ENCODE measurements at places on chromosomes 3 and 15. TPM values are rescaled to one million over a fixed set of nuclear protein-coding genes. Genes with fewer than 3 reads are reported as not detected.
A peak's percentile ranks its signal among the peaks of the same experiment; 100 is the strongest.

Gene SST
- 317 TPM for polyA plus RNA-seq

Gene LRRK1
- polyA plus RNA-seq: 5.0 TPM

GRCh38 chr3:109442531-109442930, 105.2 kb upstream of the DPPA4 start:
- no peaks in the 10 kb centered on the region for H3K4me1 ChIP-seq
- H3K27ac ChIP-seq: no peak overlapping the region
- no peak for DNase-seq
- no peaks in the 10 kb centered on the region for H3K36me3 ChIP-seq
- H3K27me3 ChIP-seq: no peaks in the 10 kb centered on the region

Gene SAMMSON
- polyA plus RNA-seq: not detected

DNA sequence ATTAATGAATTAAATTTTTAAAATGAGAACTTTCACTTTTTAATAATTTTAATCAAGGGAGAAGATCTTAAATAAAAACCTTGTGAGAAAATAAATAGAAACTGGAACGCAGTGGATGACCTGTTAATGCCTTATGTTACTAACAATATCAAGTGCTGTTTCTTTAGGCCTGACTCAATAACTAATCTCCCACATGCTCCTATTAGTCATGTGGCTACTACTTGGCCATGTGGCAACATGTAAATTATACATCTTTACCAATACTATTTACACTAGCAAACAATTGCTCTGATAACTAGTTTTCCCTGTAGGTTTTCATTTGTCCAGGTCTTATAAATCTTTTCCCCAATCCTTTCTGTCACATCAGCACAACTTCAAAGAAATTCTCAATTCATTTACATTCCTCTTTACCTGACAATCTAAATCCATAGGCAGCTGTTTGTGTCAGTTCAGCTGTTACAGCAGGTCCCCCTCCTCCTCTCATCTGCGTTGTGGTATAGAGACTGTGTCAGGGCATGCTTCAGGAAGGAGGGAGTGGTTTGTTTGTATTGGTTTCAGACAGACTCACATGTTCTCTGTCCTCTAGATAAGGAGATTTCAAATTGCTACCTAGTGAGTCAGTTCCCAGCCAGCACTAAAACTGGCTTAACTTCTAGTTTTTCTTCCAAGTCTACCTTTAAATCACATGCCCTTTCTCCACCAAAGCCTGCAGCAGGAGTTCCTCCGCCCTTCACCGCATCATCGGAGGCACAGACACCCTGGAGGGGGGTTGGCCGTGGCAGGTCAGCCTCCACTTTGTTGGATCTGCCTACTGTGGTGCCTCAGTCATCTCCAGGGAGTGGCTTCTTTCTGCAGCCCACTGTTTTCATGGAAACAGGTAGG, 11.3 kb upstream of the C3orf52 start:
- H3K27me3 ChIP-seq: no peaks in the 10 kb centered on the region
- no peak overlapping the region for H3K4me3 ChIP-seq
- H3K36me3 ChIP-seq: no peaks in the 10 kb centered on the region
- H3K4me1 ChIP-seq: no peaks in the 10 kb centered on the region

GRCh38 chr3:41674449-41674848, 287.5 kb downstream of the ULK4 start:
- no peak overlapping the region for H3K4me3 ChIP-seq
- H3K4me1 ChIP-seq: no peaks in the 10 kb centered on the region
- DNase-seq: no peak
- no peak overlapping the region for H3K27ac ChIP-seq

DNA sequence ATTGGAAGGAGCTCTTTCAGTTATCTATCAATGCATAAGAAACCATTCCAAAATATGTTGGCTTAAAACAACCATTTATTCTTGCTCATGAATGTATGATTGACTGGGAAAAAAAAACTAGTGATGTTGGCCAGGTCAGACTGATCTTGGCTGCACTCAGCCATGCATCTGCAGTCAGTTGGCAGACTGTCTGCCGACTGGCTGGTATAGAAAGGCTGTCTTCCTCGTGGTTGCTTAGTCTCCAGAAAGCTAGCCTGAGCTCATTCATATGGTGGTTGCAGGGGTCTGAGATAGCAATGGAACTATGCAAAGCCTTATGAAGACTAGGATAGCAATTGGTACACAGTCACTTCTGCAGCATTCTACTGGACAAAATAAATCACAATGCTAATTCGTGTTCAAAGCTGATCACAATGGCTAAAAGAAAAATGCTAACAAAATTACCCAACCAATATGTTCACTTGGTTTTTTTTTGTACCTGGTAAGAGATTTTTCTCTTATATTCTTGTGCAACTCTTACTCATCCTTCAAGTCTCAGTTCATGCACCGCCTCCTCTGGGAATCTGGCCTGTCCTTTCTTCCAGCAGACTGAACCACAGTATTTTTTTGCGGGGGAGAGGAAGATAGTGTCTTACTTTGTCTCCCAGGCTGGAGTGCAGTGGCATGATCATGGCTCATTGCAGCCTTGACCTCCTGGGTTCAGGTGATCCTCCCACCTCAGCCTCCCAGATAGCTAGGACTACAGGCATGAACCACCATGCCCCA, 126.8 kb downstream of the KCNAB1 start:
- H3K36me3 ChIP-seq: no peaks in the 10 kb centered on the region
- no peaks in the 10 kb centered on the region for H3K4me1 ChIP-seq
- H3K27me3 ChIP-seq: no peaks in the 10 kb centered on the region
- H3K27ac ChIP-seq: no peak overlapping the region
- no peak overlapping the region for H3K4me3 ChIP-seq

- H3K4me3 ChIP-seq: no peak overlapping the region
- no peaks in the 10 kb centered on the region for H3K36me3 ChIP-seq
- no peak for DNase-seq
- H3K27me3 ChIP-seq: no peaks in the 10 kb centered on the region
- H3K27ac ChIP-seq: no peak overlapping the region
- H3K4me1 ChIP-seq: no peaks in the 10 kb centered on the region
Observed at GRCh38 chr3:82355228-82355627, 593.8 kb upstream of the GBE1 start.

DNA sequence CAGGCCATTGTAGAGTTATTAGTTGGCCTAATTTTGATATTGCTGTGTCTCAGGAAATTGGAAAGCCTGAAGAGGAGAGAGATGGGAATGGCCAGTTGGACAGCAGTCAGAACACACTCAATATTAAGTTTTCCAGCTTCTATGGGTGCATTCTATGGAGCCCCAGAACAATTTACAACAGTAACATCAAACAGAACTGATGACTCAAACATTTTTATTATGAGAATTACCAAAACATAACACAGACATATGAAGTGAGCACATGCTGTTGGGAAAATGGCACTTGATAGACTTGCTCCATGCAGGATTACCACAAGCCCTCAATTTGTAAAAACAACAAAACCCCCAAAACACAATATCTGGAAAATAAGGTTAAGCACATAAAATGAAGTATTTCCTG, 104.3 kb downstream of the GADL1 start:
- H3K27ac ChIP-seq: no peak overlapping the region
- H3K36me3 ChIP-seq: no peaks in the 10 kb centered on the region
- H3K27me3 ChIP-seq: no peaks in the 10 kb centered on the region

- H3K4me3 ChIP-seq: no peak overlapping the region
- no peak for DNase-seq
- H3K27ac ChIP-seq: no peak overlapping the region
- peaks cover 2% of the 10 kb centered on the region for H3K36me3 ChIP-seq
Observed at GRCh38 chr3:101478980-101479379, 34.0 kb downstream of the SENP7 start.

GRCh38 chr3:70090322-70090913, 90.9 kb downstream of the SAMMSON start:
- H3K4me1 ChIP-seq: no peaks in the 10 kb centered on the region
- H3K27ac ChIP-seq: no peak overlapping the region
- no peaks in the 10 kb centered on the region for H3K27me3 ChIP-seq

Gene XCR1
- polyA plus RNA-seq: not detected

DNA sequence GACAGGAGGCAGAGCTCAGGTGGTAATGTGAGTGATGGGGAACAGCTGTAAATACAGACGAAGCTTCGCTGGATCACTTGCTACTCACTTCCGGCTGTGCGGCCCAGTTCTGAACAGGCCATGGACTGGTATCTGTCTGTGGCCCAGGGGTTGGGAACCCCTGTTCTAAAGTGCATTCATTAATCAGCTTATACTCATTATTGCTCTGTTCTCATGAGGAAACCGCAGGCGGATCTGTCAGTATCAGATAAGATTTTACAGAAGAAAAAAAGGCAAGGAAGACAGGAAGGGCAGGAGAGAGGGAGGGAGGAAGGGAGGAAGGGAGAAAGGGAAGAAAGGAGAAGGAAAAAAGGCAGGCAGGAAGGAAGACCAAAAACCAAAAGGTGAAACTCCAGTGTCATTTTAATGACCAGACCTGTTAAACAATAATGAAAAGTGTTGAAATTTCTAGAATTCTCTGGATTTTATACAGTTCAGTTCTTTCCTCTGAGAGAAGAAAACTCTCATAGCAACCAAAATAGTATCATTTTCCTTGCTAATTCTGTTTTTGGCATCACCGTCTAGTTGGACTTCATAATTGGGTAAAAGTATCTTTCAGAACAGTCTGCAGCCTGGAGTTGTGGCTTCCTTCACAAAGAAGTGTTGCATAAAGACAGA, 128.0 kb upstream of the PROK2 start:
- H3K27me3 ChIP-seq: no peaks in the 10 kb centered on the region
- no peaks in the 10 kb centered on the region for H3K36me3 ChIP-seq
- H3K27ac ChIP-seq: no peak overlapping the region
- H3K4me3 ChIP-seq: no peak overlapping the region
- peaks cover 7% of the 10 kb centered on the region for H3K4me1 ChIP-seq

DNA sequence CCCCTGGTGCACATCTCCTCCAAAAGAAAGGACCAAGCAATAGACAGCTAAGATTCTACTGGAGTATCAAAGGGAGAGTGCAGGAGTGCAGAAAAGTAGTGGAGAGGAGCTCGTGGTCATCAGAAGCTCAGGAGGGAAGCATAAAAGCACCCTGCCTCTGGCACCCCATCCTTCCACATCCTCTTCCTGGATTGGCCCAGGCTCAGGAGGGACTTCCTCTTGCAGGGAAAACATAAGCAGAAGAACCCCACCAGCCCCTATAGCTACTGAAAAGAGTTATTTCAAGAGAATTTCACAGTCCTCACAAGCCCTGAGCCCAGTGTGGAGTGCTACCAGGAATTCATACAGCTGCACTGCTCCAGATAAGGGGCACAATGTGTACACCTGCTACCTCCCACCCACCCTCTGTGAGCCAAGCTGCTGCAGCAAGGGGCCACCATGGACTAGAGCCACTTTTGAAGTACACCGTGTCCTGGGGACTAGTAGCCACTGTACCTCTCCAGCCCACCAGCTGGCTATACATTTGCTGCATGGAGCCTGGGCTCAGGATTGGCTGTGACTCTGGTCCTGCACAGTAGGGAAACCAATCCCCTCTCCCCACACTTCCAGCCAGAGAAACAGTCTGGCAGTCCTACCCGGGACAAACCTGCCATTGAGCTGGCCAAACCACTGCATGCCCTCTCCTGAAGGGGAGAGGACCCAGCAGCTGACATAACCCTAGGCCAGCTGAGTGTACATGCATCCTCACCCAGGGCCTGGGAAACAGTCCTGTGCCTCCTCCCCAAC, 43.0 kb downstream of the CD200R1 start:
- H3K4me3 ChIP-seq: no peak overlapping the region
- no peaks in the 10 kb centered on the region for H3K36me3 ChIP-seq
- H3K4me1 ChIP-seq: no peaks in the 10 kb centered on the region
- H3K27me3 ChIP-seq: no peaks in the 10 kb centered on the region

Gene CYP1A1
- 1.2 TPM for polyA plus RNA-seq

Gene RNF168
- 13.2 TPM for polyA plus RNA-seq

- H3K27ac ChIP-seq: no peak overlapping the region
- DNase-seq: no peak
- H3K4me1 ChIP-seq: no peaks in the 10 kb centered on the region
- H3K27me3 ChIP-seq: no peaks in the 10 kb centered on the region
- no peaks in the 10 kb centered on the region for H3K36me3 ChIP-seq
Observed at GRCh38 chr3:160720123-160720746, 35.8 kb upstream of the PPM1L start.

GRCh38 chr15:84904419-84904818, 20.0 kb downstream of the SLC28A1 start:
- H3K27me3 ChIP-seq: no peaks in the 10 kb centered on the region
- no peak for DNase-seq
- peaks cover 3% of the 10 kb centered on the region for H3K4me1 ChIP-seq

GRCh38 chr15:91235376-91235775, 135.3 kb downstream of the SV2B start:
- no peak overlapping the region for H3K27ac ChIP-seq
- H3K4me3 ChIP-seq: no peak overlapping the region

DNA sequence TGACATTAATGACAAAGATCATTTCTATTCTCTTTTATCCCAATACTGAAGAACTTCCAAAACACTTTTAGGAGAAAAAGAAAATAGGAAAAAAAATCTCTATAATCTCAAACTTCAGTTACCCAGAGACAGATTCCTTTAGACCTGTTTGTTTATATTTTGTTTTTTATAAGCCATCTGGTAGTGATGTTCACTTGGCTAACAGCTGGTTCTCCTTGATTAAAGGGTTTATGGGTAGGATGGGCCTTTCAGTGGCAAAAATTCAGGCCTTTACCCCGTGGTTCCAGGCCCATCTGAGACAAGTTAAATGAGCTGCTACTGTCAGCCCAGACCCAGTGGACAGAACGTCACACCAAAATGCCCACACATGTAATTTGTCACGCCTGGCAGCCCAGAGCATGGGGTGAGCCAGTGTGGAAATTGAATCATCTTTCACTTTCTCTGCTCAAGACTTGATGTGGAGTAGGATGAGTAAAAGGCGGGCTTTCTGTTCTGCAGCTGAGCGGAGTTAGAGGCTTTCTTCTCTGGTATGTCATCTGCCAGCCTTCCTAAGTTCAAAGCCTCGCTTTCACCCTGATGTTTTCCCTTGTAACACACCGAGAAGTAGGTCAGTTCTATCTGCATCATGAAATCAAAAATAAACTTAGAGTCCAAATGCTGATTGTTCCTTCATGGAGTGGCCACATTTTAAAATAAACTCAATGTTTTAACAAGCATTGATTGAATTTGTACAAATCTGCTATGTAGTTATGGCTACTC, 62.5 kb upstream of the SKOR1 start:
- no peak for DNase-seq
- H3K4me1 ChIP-seq: peaks cover 4% of the 10 kb centered on the region
- H3K4me3 ChIP-seq: no peak overlapping the region
- no peaks in the 10 kb centered on the region for H3K36me3 ChIP-seq
- H3K27me3 ChIP-seq: no peaks in the 10 kb centered on the region

GRCh38 chr15:89406218-89406939, 71.8 kb upstream of the POLG start:
- H3K36me3 ChIP-seq: peaks cover 28% of the 10 kb centered on the region
- H3K27me3 ChIP-seq: peaks cover 69% of the 10 kb centered on the region
- H3K4me3 ChIP-seq: peak overlapping the region; percentile 26
- no peak for DNase-seq

DNA sequence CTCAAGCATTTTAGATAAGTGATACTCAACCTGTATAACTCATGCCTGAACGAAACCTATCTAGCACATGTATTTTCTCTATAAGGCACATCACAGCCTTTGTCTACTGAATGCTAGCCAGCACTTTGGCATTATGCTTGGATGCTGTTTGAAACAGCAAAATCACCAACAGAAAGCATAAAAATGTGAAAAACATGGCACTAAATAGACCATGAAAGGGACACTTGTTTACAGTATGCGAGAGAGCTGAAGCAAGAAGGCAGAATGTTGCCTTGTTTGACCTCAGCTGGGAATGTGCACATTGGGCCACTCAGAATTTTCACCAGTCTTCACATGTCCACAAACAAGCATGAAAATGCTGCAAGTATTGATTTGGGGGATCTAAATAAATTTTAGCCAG, 59.5 kb downstream of the MINDY2 start:
- H3K4me3 ChIP-seq: no peak overlapping the region
- peaks cover 11% of the 10 kb centered on the region for H3K36me3 ChIP-seq
- H3K27me3 ChIP-seq: no peaks in the 10 kb centered on the region
- H3K4me1 ChIP-seq: no peaks in the 10 kb centered on the region
- no peak for DNase-seq
